ENCODE measurements at places on chromosomes 5 and 9.
A peak's percentile ranks its signal among the peaks of the same experiment; 100 is the strongest.

- no peak for DNase-seq
Observed at GRCh38 chr9:137312852-137313325, 10.8 kb upstream of the NRARP start.

- DNase-seq = no peak
Observed at GRCh38 chr5:181061645-181062044, 21.6 kb downstream of the BTNL9 start.

DNA sequence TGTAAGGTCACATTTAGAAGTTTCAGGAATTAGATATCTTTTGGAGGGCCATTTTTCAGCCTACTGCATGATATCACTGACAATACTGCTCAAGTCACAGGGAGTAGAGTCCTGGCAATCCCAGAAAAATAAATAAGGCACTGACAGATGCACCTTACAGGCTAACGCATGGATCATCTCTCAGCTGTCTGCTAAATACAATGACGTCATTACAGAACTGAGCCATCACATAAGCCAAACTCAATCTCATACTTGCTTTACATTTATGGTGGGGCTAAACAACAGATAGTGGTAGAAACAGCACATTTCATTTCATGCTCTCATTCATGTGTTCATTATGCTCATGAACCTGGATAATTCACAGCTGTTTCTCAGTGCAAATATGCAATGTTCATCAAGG lies 243.7 kb downstream of the SEMA5A start:
- DNase-seq = no peak

DNA sequence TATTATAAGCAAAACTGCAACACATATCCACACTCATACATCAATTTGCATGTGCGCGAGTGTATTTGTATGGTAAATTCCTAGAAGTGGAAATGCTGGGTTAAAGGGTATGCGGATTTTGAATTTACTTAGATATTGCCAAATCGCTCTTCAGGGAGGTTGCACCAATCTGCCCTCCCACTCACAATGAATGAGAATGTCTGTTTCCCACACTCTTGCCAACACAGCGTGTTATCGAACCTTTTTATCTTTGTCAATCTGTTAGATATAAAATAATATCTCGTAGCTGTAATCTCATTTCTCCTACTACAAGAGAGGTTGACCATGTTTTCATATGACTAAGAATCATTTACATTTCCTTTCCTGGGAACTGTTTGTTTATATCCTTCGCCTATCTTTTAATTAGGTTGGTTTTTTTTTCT lies 35.7 kb downstream of the LHX2 start:
- no peak for DNase-seq

DNA sequence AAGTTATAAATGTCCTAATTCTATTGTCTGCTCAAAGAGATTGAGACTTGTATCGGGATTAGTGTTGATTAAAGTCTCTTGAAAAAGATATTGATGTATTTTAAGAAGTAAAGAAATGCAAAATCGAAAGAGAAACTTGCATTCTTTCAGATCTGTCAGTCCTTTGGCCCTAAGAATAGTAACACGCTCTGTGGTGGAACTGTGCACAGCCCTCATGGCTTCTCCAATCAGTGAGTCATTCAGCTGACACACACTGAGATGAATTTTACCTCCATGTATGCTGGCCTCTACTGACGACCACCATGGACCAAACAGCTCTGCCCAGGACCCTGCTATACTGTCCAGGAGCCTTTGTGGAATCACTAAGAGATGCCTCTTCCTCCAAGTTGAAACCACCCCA lies 232.4 kb downstream of the ESM1 start:
- no peak for DNase-seq

DNA sequence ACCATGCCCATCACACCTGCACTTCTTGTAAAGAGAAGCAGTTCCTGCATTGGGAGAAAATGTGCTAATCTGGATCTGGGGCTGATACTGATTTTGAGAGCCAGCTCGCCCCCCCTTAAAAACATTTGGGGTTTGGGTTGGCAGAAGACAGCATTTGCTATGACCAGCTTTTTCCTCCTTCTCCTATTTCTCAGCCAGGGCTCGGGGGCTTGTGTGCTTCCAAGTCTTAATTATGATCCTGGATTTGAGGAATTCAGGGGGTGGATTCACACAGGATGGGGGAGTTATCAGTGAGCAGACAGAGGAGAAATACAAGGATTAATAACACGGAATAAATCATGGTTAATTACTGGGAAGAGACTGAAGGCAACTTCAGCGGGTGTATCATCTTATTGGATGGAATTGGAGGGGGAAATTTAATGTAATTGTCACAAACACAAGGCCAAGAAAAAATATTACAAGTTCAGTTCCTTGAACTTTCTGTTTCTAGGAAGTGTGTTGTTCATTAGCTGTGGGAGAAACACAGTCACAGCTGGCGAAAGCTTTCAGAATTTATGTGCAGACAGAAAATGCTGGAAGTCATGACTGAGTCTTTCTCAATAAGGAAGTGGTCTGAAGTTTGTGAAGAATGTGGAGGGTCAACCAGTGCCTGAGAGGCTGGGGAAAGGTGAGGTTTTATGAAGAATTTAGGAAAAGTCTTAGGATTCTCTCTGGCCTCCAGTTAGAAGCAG lies 15.3 kb downstream of the C9orf152 start:
- no peak for DNase-seq

- DNase-seq = peak; percentile 54
Observed at GRCh38 chr5:179319741-179320281, 25.4 kb downstream of the ADAMTS2 start.

DNA sequence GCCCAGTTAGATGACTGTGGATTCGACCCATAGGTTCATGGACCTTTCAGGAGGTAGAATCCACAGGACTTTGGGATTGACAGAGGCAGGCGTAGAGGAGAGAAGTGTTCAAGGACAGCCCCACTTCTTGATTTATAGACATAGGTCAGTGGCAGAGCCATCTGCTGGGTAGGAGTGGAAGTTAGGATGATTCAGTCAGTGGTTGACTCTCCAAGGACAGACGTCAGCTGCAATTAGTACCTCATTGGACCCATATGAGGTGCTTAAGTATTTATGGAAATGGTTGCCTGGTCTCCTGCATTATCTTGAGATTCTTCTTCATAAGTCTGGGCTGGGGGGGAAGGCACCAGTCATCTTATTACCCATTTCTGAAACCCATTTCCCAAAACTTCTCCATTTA lies 70.9 kb downstream of the SH3RF2 start:
- no peak for DNase-seq

DNA sequence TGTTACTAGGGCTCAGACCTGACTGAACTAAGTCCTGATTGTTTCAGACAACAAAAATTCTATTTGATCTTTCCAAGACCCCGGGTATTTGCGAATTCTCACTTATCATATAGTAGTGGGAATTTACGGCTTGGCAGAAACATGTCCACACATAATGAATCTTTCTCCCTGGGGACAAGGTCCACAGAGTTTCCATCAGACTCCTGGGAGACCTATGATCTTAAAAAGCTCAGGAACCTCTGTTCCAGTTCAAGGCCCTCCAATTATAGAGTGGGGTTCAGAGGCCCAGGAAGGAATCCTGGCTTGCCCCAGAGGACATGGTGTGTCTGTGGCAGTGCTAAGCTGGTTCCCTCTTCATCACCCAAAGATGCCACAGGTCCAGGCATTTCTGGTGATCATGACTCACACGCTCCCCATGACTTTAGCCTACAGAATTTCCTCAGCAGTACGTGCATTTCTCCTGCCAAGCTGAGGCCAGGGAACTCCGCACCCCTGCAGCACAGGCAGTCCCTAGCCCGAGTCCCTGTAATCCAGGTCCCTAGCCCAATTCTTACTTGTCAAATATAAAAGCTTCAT lies 12.6 kb downstream of the RAPGEF1 start:
- no peak for DNase-seq

- DNase-seq = no peak
Observed at GRCh38 chr9:84921175-84921574, 251.6 kb downstream of the NTRK2 start.

- no peak for DNase-seq
Observed at GRCh38 chr5:74174366-74174765, 466.2 kb downstream of the ENC1 start.

DNA sequence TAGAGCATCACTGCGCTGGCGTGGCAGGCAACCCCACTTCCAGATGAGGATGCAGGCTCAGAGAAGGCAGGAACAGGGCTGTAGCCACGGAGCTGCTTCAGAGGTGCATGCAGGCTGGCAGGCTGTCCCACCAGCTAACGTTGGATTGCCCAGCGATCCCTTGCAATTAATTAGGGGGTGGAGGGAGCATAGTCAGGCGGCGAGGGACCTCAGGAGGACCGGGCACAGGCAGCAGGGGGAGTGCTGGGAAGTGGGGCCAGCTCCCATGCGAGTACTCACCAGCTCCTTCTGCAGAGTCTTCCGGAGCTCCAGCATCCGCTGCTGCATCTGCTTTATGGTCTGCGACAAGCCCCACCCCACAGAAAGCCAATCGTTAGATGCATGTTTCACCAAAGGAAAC lies 20.3 kb downstream of the ARPC5L start:
- no peak for DNase-seq

DNA sequence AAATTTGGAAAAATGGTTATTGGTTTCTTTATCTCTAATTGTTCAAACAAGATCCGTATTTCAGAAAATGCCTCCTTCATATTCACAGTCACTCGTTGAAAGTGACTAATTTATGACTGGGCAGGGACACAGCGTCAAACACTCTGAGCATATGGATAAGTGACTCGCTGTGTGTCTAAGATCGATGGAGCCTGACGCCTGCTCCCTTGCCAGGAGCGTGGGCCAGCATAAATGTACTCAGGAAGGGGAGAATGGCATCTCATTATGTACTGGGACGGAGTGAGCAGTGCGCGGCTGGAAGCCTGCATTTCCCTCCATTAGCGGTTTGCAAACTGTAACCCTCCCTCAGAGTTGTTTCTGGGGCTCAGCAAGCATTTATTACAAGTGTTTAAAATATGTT lies 79.8 kb upstream of the CAST start:
- no peak for DNase-seq

DNA sequence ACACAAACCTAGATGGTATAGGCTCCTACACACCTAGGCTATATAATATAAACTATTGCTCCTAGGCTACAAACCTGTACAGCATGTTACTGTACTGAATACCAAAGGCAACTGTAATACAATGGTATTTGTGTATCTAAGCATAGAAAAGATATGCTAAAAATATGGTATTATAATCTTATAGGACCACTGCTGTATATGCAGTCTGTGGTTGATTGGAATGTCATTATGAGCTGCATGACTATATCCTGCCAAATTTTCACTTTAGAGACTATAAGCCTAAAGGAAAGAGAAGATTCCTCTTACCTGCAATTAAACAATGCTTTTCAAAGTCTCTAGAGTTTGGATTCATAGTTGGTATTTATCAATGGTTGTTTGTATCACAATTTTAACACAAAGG lies 24.7 kb upstream of the ACOT12 start:
- DNase-seq = no peak

DNA sequence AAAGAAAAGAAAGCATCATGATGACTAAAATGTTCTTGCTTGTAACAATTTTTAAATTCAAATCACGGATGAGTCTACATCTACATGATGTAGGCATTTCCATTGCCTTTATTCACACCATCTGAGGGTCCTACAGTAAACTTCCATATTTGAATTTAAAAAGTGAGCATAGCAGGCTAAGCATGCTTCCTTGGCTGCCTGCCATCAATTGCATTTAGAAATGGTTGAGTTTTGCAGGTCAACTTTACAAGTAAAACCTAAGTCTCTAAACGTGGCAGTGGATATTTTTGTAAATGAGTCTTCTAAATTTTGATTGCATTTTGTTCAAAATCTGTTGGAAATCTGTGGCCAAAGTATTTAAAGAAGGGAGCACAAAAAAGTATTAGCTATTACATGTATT lies 136.5 kb upstream of the PTCH1 start:
- no peak for DNase-seq

DNA sequence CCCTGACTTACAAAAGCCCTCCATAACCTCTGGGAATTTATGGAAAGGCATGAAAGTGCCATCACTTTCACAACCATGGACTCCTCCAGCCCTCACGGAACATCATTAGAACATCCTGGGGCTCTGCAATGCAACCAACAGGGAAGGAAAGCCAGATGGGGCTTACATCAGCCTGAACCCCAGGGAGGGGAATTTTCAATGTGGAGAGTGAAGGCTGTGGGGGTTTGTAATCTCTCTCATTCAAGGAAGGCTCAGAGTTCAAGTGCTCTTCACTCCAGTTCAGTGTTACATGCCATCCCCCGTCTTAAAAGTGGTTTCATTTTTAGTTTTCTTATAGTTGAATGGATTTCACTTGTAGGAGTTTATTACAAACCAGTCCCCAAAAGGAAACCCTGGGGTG lies 5.7 kb downstream of the SPRY4 start:
- no peak for DNase-seq

DNA sequence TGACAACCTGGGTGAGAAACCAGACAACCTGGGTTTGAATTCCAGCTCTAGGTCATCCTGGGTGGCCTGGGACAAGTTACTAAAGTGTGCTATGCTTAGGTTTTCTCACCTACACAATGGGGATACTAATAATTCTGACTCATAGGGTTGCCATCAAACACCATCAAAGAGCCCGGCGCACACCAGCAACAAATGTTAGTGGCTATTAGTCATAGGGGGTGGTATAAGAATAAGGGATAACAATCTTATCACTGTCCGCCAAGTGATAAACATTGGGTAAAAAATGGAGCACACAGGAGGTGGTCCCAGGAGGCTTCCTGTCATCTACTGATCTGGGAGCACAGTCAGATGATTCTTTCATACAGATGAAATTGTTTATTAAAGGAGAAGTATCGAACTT lies 61.4 kb upstream of the AFAP1L1 start:
- no peak for DNase-seq

DNA sequence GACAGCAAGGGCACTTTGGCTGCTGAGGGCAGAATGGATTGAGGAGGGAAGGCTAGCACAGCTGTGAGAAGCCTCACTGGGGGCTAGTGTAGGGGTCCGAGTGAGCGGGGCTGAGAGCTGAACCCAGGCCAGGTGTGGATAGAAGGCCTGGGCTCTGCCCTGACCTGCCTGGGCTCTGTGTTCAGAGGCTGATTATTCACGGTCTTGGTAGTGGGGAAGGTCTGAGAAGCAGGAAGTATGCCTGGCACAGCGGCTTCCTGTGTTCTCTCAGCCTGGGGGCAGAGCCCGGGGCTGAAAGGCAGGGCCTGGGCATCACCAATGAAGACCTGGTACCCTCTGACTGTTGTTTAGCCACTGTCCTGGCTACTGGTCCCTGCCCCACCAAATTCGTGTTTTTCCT lies 136.4 kb upstream of the TBC1D2 start:
- DNase-seq = no peak

DNA sequence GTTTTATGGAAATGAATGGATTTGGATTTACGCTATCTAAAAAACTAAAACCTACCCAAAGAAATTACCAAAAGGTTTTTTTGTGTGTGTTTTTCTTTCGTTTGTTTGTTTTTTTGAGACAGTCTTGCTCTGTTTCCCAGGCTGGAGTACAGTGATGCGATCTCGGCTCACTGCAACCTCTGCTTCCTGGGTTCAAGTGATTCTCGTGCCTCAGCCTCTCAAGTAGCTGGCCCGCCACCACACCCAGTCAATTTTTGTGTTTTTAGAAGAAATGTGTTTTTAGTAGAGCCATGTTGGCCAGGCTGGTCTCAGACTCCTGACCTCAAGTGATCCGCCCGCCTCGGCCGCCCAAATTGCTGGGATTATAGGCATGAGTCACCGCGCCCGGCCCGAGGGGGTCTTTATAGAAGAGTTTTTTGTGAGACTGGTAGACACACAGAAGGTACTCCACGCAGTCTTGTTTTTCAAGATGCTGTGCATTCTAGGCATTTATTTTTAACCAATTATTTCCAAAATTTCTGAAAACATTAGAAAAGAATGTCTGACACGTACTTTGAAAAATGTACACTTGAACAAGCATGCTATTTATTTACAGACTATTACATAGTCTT lies 75.7 kb downstream of the NR6A1 start:
- no peak for DNase-seq

- DNase-seq = no peak
Observed at GRCh38 chr5:178553517-178553916, 36.7 kb downstream of the COL23A1 start.
